Kidney glomerular epithelial cell (primary cell): ENCODE measurements at places on chromosomes 5 and 9.
A peak's percentile ranks its signal among the peaks of the same experiment; 100 is the strongest.

GRCh38 chr5:36777105-36777757, 99.3 kb upstream of the NIPBL start:
- no peak for DNase-seq

DNA sequence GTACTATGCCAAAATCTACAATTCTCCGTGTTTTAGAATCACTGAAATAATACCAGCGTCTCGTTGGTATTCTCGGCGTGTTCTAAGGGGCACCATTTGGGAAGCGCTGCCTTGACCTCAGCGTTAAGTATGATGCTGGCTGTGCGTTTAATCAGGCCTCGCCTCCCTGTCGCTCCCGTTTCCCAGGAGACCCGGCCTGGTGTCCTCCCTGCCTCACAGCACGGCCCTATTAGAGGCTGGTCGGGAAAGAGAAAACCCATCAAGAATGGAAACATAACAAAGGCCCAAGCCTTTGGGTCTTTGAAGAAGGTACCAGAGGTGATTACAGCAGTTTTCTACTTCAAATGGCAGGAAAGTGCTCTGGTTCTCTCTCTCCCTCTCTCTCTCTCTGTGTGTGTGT, 30.0 kb downstream of the GFPT2 start:
- no peak for DNase-seq

DNA sequence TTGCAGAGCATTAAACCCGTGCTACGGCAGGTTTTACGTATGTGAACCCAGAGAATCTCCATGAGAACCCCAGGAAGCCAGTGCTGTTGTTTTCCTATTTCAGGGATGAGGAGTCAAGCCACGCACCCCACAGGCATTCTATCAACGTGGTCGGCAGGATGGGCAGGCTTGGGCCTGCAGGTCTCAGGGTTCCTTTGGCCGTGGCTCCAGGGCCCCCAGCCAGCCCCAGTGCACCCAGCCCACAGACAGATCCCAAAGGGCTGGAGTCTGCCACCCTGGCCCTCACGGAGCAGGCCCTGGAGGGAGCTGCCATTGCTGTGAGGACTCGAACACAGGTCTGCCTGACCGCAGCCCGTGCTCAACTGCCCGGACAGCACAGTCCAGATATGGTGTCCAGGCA, 77.1 kb upstream of the STXBP1 start:
- no peak for DNase-seq

DNA sequence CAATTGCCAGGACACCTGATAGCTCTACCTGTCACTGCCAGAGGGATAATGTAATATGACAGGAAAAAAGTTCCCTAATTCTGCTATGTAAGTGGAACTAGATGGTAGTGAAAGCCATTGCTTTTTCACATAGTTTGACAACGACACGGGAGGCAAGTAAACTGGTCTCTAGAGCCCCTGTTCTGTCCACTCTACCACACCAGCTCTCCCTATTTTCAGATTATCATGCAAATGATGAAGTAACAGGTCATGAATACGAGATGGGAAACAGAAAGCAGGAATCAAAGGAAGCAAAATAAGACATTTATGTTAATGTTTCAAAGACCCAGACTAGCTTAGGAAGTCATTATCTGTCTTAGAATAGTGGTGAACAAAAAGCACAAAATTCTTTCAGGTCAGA, 56.2 kb downstream of the TAF11L14 start:
- no peak for DNase-seq

DNA sequence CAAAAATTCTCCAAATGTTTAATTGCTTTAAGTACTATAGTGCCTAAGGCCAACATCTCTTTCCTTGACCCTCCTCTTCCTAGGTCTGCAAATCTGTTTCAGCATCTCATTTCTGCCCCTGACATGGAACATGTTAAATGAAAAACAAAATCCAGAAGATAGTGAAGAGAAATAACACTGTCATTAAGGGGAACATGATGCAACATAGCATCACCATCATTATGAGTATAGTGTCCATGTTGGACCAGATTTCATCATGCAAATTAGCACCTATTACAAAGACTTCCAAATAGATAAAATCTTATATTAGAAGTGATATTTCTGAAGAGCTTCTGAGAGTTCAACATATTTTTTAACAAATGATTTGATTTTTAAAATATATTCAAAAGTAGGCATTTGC, 375.2 kb downstream of the PTPRD start:
- no peak for DNase-seq

GRCh38 chr5:144170276-144171024, at the start of the genes KCTD16 and YIPF5:
TSS of gene KCTD16 (plus strand) at chr5:144170873.
TSS of gene YIPF5 (minus strand) at chr5:144170659. CDS start at chr5:144169955, 704 bp downstream.
- DNase-seq = peak; percentile 99

DNA sequence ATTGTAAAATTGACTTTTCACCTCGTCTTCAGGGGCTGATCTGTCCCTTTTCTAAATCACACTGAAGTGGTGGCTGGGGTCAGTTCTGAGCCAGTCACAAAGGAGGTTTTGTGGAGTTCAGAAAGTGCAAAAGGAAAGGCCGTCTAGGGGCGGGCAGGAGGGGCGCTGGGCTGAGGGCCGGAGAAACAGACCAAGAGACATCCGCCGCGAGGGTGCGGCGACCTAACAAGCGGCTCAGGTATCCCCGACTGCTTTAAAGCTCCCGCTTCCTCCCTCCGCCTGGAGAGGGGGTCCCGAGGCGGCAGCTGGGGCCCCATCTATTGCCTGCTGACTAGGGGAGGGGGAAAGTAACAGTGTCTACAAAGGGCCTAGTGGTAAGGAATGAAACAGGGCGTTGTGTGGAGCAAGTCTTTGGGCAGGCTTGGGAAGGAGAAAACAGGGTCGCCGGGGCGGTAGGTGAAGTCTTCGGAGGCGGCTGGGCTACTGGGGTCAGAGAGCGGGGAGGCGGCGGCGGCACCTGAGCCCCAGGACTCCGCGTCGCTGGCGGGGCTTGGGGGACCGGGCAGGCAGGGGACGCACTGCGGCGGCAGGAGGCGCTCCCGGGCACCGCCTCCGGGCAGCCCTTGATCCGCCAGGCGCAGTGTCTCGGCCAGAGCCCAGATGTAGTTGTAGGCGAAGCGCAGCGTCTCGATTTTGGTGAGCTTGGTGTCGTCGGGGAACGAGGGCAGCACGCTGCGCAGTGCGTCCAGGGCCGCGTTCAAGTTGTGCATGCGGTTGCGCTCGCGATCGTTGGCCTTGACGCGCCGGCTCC, 950 bp downstream of the NEUROG1 start:
- DNase-seq = no peak

GRCh38 chr9:105842023-105842644, 147.8 kb downstream of the TMEM38B start:
- DNase-seq = peak; percentile 30

GRCh38 chr5:16773991-16774390, 157.2 kb upstream of the RETREG1 start:
- no peak for DNase-seq

GRCh38 chr5:34007201-34007620, 639 bp downstream of the AMACR start:
- DNase-seq = no peak

- DNase-seq = no peak
Observed at GRCh38 chr5:12615141-12615820, 711.0 kb upstream of the CTNND2 start.

DNA sequence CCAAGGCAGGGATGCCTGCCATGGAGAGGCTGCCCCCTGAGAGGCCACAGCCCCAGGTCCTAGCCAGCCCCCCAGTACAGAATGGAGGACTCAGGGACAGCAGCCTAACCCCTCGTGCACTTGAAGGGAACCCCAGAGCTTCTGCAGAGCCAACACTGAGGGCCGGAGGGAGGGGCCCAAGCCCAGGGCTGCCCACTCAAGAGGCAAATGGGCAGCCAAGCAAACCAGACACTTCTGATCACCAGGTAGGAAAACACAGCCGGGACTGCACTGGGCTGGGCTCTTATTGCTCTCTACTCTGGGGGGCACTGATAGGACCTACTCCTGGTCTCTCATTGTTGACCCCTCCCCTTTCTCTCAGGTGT, 3.2 kb downstream of the RELL2 start:
- DNase-seq = no peak

- no peak for DNase-seq
Observed at GRCh38 chr5:103126557-103126956, 6.5 kb downstream of the PPIP5K2 start.
